ENCODE measurements at places on chromosomes 4 and X.

- DNase-seq: no peak
Measured at GRCh38 chrX:77436271-77436670, 10.9 kb upstream of the FGF16 start.

DNA sequence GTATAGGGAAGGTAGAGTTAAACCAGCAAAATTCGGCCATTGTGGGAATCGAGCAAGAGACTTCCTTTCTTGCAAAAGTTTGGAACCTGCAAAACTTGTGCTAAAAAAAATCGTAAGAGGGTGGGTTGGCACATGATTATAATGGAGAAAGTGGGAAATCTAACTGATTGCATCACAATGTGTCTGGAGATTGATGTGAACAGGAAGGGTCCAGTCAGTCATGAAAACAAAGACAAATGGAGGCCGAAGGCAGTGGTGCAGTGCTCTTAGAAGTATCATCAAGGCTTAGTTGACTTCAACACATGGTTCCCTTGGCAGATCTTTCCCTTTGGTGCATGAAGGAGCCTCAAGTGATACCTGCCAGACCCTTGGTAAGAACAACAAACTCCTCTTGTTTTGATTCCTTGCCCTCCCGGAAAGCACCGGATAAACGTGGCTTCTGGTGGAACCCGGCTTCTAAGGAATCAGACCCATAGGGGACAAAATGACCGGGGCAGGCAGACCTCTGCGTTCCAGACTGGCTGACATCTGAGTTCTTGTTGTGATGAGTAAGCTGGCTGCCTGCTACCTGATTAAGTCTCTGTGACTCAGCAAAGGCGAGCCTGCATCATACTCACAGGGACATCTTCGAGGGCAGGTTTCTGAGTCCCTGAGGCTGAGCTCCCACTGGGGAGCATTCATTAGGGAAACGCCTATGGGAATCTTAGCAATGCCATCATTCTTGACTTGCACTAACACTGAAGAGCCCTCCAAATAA lies 87.7 kb upstream of the MAP3K15 start:
- DNase-seq: no peak

DNA sequence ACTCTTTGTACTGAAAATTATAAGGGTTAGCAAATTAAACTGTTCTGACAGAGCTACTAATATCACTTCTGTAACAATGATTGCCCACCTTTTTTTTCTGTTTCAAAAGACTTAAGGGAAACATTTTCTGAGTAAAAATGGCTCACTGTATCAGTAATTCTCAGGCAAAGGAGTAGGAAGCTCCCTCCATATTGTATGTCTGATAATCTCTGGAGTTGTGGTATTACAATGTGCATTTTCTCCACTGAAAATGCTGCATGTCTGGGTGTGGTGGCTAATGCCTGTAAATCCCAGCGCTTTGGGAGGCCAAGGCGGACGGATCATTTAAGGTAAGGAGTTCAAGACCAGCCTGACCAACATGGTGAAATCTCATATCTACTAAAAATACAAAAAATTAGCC lies 4.4 kb upstream of the STAP1 start:
- no peak for DNase-seq

DNA sequence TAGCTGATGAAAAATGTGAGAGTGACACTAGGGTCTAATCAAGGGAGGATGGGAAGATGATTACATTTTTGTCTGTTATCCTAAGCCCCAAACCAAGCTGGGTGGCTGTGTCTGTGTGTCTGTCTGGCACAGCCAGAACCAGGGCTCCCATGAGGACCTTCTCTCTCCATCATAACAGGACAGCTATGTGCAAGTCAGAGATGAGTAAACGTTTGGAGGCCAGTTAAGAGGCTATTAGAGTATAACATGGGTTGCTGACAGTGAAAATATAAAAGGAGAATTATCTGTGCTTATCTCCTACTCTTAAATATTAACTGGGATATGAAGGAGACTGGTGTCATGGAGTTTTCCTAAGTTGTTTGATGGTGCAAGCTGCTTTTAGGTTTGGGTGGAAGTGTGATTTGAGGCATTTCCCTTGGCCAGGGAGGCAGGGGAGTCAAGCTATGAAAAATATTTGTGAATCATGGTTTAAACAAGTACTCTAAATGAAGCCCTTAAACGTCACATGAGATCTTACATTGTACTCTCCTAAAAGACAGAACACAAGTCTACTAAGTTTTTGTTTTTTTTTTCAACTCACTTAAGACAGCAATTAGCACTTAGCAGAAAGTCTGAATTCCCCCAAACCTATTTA lies 156.2 kb downstream of the ENOX2 start:
- no peak for DNase-seq

- DNase-seq: no peak
Measured at GRCh38 chrX:40154250-40154852, 56.6 kb upstream of the BCOR start.

DNA sequence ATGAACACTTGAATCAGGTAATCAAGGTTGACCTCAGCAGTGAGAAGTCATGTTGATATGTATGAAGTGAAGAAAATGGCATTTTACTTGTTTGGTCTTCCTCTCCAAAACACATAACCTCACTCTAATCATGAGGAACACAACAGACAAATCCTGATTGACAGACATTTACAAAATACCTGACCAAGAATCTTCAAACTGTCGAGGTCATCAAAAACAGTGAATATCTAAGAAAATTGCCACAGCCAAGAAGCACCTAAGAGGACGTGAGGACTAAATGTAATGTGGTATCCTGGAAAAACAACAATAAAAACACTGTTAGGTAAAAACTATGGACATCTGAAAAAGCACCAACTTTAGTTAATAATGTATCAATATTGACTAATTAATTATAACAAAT lies 129.5 kb upstream of the MAGEB18 start:
- no peak for DNase-seq

GRCh38 chr4:143391261-143391660 lies 54.6 kb downstream of the GAB1 start:
- no peak for DNase-seq

GRCh38 chrX:80917919-80918318 lies 108.2 kb upstream of the BRWD3 start:
- no peak for DNase-seq

DNA sequence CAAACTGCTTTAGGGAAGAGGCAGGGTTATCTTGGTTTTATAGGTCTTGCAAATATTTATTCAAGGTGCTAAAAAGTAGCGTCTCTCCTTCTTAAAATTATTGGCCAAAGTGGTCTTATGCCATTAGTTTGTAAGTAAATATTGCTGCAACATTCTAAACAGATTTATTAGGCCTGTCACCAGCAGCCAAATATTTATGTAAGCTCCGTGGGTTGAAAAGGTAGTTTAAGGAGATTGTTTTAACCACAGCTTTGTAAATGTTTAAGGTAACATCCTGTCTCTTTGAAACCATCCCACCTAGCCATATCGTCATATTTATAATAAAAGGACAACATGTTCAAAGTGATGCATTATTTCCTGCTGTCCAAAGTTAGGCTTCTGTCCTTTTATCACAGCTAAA lies 210.1 kb upstream of the LNX1 start:
- no peak for DNase-seq

- DNase-seq: no peak
Measured at GRCh38 chrX:153491351-153491914, 3.3 kb upstream of the BGN start.
